ENCODE measurements at places on chromosomes 5 and 9.

DNA sequence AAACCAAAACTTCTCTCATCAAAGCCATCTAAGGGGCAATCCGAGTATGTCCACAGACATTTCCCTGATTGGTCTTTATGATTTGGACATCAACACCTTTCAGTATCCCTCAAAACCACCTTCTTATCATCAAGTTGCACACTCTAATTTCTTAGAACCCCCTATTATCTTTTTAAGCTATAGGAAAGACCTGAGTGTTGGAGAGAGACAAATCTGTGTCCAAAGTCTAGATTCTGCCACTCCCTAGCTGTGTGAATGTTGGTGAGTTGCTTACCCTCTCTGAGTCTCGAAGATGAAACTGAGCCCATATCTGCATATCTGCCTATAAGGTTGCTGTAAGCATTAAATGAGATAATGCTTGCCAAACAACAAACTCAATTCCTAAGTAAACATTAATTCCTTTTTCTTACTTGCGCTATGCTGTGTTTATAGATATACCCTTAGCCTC is 159.1 kb downstream of the DOCK8 start:
- no peak for DNase-seq

- DNase-seq = no peak
Measured at GRCh38 chr9:129009584-129010141, 18.5 kb downstream of the SH3GLB2 start.

- DNase-seq = no peak
Measured at GRCh38 chr5:171189442-171189841, 119.6 kb upstream of the TLX3 start.

- no peak for DNase-seq
Measured at GRCh38 chr5:10729320-10730042, 31.6 kb downstream of the DAP start.

DNA sequence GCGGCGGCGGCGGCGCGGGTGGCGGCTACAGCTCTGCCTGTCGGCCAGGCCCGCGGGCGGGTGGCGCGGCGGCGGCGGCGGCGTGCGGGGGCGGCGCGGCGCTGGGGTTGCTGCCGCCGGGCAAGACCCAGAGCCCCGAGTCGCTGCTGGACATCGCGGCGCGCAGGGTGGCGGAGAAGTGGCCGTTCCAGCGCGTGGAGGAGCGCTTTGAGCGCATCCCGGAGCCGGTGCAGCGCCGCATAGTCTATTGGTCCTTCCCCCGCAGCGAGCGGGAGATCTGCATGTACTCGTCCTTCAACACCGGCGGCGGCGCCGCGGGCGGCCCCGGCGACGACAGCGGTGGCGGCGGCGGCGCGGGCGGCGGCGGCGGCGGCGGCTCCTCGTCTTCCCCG is 296 bp downstream of the ZSWIM6 start:
- no peak for DNase-seq

- no peak for DNase-seq
Measured at GRCh38 chr9:86697213-86697612, 250.1 kb downstream of the GAS1 start.
